ENCODE measurements at places on chromosomes 3 and 15.

DNA sequence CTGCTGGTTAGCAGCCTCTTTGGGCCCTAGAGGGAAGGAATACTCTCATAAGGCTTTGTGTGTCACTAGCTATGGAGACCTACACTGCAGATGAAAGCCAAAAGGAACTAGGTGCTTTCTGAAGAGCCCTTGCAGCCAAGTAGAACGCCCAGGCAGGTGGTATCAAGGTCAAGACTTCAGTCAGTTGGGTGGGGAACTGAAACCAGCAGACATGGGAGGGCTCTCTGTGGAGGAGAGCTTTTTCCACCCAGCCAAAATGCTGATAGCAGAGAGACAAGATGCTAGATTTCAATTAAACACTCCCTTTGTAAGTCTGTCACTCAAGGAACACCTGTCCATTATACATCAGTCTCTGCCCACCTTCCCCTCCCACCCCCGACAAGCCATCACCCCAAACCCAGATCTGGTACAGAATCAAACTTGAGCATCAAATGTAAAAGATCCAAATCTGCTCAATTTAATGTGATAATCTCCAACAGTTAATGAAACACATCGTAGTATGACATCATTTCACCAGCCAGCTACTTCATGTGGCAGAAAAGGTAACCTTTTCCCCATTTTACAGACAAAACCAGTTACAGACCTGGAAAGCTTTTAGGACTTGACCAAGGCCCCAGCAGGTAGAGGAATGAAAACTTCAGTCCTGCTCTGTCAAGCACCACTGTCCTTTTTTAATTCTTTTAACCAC lies 14.6 kb downstream of the MRPS25 start:
- DNase-seq, result no peak

- no peak for DNase-seq
These were observed 322.1 kb downstream of the MEX3B start for GRCh38 chr15:81723701-81724100.

DNA sequence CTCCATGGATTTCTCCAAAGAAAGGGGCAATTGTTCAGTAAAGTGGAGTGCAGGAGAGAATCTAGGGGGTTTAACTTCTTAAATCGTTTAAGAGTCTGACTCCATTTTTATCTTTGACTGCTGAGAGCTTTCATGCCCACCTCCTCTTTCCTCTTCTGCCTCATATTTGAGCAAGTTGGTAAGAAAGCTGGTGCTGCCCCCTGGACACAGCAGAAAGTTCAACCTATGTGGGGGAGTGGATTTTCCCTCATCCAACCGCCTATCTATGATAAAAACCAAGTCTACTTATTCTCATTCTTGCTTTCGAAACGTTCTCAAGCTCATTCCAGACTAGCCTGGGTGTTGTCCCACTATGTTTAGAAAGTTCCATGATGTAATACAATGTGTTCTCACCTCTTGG lies 26.0 kb downstream of the HHLA2 start:
- DNase-seq, result peak; percentile 7

DNA sequence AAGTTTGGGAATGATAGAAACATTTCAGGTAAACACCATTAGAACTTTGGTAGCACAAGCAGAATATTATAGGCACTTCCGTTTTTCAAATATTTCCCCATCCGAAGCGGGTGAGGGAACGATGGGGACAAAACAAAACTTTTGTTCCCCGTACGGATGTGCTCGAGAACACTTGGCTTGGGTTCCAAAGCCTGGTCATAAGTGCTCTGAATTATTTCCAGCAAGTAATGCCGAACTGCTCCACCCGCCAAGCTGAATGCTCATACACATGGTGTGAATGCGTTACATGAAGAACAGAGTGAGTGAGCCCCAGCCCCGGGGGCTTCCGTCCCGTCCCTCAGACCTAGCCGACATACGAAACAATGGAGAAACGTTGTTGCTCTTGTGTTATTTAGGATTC lies 438.2 kb upstream of the ARRDC4 start:
- DNase-seq, result no peak

- DNase-seq, result no peak
These were observed 27.2 kb upstream of the ADAMTS7 start for GRCh38 chr15:78838489-78838888.

- DNase-seq, result no peak
These were observed 63.0 kb upstream of the TAMM41 start for GRCh38 chr3:11909726-11910125.

GRCh38 chr3:15256861-15257341 lies 50.9 kb downstream of the CAPN7 start:
- no peak for DNase-seq

- no peak for DNase-seq
These were observed 6.6 kb upstream of the MNS1 start for GRCh38 chr15:56471440-56472069.

DNA sequence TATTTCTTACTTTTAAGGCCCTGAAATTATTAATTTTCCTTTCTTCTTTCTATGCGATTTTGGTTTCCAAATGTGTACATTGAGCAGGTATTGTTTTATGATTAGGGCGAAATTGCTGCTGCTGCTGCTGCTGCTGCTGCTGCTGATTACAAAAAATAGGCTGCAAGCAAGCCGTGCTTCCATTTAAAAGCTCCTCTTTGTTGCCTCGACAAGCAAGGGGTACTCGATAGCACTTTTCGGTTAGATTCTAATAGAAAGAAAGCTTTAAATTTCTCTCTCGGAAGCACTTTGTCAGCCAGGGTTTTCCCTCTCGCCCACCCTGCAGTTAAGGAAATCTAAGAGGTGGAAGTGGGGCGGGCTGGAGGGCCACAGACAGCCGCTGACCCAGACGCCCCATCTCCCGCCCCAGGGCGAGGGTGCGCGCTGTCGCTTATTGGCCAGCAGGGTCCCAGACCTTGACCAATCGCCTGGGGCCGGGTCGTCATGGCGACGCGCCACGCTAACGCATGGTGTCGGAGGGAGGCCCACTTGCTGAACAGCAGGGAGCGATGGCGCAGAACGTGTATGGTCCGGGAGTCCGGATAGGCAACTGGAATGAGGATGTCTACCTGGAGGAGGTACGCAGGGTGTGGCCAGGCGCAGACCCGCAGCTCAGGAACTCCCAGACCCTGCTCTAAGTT lies at the start of gene CFAP161:
Gene CFAP161 (plus strand): TSS at position 489 of the 680 bp plus-strand sequence. CDS start 60 bp downstream, at position 549.
- DNase-seq, result peak; percentile 66

DNA sequence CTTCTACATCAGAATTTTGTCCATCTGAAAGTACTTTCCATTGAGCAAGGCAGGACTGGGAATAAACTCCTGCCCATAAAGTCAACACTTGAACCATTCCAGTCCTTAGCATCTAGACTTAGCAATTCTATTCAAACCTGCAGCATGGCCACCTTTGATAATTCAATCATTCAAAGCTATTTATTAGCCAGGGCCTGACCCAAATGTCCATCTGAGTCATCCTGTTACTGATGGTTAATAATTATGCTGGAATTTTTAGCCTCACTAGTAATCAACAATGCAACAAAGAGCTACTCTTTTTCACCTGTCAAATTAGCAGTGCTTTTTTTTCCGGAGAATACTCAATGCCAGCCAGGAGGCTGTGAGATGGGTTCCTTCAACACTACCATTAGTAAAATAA lies 72.7 kb upstream of the SNRK start:
- no peak for DNase-seq

DNA sequence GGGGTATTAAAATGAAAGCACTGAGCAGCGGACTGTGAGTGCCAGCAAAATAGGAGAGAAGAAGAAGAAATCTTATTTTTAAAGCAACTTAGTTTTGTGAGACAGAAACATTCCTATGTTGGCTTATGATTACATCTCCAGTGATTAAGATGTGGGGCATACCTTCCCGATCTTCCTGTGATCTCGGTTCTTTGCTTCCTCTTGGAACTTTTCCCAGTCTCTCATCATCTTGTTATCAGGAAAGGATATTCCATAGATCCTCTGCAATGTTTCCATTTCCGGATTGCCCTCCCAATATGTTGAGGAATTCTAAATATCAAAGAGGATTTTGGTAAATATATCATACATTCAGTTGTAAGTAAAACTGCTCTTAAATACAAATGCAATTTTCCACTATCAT lies 22.2 kb downstream of the TARS3 start:
- no peak for DNase-seq

DNA sequence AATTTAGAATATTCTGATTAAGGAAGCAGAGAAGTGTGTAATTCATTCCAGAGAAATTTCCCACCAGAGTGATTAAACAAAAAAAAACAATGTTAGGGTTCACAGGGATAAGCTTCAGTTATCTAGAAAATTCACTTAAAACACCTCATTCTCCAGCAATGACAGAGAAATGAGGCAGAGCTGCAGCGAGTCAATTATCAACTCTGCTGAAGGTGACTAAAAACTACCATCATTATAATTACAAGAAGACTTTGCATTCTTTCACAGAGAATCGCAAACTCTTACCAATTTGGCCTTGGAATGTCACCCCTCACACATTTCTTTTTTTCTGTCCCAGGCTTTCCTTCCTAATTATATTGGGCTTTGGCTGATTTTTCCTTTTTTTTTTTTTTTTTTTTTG lies 117.1 kb downstream of the RAB11A start:
- no peak for DNase-seq

GRCh38 chr3:14548321-14548729 lies 8.2 kb upstream of the GRIP2 start:
- peak; percentile 63 for DNase-seq

- DNase-seq, result peak; percentile 6
These were observed 119.9 kb downstream of the LMLN start for GRCh38 chr3:198079771-198080520.

GRCh38 chr3:116440196-116440595 lies 5.1 kb downstream of the LSAMP start:
- peak; percentile 55 for DNase-seq

GRCh38 chr3:65953881-65954733 lies 84.6 kb downstream of the MAGI1 start:
- DNase-seq, result no peak

DNA sequence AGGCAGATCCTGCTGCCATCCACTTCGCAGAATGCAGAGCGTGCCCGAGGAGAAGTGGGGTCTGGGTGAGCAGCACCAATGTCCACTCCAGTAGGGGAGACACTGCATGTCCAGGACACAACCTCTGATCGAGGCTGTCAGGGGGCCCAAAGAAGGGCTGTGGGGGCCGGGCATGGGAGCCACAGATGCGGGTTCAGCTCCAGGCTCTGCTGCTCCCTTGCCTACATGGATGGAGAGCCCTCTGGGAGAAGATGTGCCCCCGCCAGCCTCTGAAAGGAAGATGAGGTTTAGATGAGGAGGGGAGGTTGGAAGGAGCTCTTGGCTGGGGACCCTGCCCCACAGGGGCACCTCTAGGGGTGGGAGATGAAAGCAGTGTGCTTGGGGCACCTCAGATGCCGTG lies 75.4 kb downstream of the KLF13 start:
- no peak for DNase-seq

DNA sequence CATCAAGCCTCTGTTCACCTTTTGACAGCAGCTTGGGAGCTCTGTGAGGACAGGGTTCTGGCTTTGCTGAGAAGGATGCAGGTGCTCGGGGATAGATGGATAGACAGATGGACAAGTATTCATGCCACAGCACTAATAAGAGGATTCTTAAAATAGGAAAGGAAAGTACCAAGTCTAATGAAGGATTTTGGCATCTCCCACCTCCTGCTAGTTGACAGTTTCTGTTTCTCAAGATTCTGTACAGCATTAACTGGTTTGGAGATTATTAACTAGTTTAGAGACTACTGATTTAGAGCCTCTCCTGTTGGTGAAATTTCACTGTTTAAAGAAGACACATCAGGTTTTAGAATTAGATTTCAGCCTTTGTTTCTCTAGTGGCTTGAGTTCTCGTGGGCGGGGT lies 152.3 kb downstream of the CACNA1D start:
- DNase-seq, result no peak

GRCh38 chr3:2511356-2511755 lies 412.7 kb downstream of the CNTN4 start:
- no peak for DNase-seq

GRCh38 chr3:11641316-11641682 lies 2.4 kb downstream of the VGLL4 start:
- peak; percentile 50 for DNase-seq

GRCh38 chr15:81033508-81033907 lies 32.8 kb downstream of the TLNRD1 start:
- DNase-seq, result no peak

- DNase-seq, result peak; percentile 94
These were observed at the start of gene ZBTB38 for GRCh38 chr3:141368062-141368924. Gene ZBTB38, plus strand, starts transcription at chr3:141368504. Its CDS starts 73,885 bp downstream, at chr3:141442389.

DNA sequence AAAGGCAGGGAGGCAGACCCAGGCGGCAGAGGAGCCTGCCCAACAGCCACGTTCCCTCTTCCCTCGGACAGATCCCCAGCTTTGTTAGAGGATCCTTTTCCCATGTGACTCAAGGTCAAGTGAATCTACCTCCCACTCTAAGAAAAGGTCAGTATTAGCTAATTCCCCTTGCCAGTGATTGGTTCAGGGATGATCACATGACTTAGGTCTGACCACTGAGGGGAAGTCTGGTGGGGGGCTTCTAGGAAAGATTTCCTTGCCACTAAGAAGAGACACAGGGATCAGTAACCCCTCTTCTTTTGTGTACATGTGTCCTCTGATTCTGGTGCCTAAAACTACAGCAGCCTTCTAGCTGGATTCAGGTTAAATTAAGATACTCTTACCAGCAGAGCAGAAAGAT lies 266.3 kb upstream of the NSMCE3 start:
- no peak for DNase-seq

DNA sequence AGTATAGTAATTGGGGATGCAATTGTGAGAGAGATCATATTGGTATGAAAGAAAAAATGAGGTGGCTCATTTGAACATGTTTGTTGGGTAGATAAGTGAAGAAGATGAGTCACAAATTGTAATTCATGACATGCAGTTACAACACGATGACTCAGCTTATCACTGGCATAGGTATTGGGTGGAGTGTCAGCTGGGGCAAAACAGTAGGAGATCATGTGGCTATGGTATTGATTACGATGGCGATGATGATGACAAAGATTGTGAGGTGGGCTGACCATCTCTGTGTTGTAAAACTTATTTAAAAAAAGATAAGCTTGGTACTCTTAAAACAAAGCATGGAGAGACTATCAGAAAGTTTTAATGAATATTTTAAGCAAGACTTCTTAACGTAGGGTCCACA lies 11.6 kb upstream of the DPH6 start:
- peak; percentile 92 for DNase-seq

DNA sequence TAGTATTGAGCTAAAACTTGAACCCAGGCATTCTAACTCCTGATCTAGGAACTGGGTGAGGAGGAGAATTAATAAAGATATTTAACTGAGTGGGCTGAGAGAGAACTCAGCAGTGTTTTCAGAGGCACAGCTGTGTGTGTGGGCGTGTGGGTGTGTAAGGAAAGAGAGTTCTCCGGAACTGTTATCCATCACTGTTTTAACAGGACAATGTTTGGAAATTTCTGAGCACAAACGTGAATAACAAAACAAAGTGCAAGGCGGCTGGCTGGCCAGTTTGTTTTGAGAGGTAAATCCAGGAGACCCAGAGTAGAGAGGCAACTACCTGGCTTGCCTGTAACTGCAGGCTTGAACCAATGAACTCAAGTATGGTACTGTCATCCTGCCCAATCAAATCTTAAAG lies 5.0 kb upstream of the PTPN9 start:
- DNase-seq, result no peak

- DNase-seq, result no peak
These were observed 511.2 kb downstream of the MECOM start for GRCh38 chr3:169152319-169152718.

DNA sequence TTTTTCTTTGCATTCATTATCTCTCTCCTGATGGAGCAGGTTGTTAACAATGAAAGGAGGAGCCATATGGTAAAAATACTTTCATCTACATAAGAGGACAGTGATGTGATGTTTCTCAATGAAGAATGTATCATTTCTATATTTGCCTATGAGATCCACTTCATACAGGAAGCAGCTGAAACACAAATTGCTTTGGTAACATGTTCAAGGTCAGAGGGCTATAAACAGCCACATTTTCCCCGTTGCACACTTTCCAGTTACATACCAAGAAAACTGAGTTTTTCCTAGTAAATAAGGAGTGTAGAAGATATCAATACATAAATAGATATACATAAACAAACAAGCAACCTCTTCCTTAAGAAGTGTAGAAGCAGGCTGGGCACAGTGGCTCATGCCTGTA lies 32.6 kb upstream of the GYG1 start:
- peak; percentile 50 for DNase-seq

All from iris pigment epithelial cell (primary cell).